ENCODE measurements at places on chromosomes 2 and 18.

- no peak for DNase-seq
These were observed 100.9 kb downstream of the ASAP2 start for GRCh38 chr2:9307535-9307934.

DNA sequence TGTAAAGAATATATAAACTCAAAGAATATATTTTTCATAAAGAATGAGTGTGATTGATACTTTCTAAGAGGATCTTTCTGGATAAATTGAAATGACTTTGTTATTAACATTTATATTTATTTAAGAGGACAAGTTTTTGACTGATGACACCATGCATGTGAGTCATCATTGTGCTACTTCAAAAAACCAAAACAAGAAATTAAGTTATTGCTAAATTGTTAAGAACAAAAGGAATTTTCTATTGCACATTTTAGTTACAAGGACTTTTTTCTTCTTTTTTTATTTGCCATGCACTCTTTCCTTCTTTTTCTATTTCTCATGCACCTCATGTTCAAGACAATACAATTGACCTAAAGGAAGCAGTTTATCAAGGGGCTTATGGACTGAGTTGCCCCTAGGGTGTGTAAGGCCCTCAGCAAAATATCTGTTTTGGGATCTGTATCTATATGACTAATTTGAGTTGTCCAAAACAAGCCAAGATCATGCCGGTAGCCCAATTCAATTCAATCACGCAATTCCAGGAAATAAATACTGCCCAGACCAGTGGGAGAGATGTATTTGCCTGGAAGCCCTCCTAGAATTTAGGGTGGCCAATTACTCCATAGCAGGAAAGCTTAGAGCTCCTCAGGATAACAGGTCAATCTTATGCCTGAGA is 654.3 kb downstream of the METTL4 start:
- DNase-seq, result no peak

- DNase-seq, result no peak
These were observed 359.3 kb downstream of the CMPK2 start for GRCh38 chr2:6506361-6506794.

- no peak for DNase-seq
These were observed 80.1 kb upstream of the NPAS2 start for GRCh38 chr2:100739735-100740432.

DNA sequence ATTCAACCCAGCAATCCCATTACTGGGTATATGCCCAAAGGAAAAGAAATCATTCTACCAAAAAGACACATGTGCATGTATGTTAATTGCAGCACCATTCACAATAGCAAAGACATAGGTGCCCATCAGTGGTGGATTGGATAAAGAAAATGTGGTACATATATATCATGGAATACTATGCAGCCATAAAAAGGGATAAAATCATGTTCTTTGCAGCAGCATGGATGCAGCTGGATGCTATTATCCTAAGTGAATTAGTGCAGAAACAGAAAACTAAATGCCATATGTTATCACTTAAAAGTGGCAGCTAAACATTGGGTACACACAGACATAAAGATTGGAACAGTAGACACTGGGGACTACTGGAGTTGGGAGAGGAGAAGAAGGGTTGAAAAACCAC is 82.2 kb downstream of the MYO3B start:
- no peak for DNase-seq

GRCh38 chr2:237725661-237726060 is 72.9 kb upstream of the RBM44 start:
- no peak for DNase-seq

GRCh38 chr18:332007-332406 is 64.2 kb upstream of the THOC1 start:
- no peak for DNase-seq

DNA sequence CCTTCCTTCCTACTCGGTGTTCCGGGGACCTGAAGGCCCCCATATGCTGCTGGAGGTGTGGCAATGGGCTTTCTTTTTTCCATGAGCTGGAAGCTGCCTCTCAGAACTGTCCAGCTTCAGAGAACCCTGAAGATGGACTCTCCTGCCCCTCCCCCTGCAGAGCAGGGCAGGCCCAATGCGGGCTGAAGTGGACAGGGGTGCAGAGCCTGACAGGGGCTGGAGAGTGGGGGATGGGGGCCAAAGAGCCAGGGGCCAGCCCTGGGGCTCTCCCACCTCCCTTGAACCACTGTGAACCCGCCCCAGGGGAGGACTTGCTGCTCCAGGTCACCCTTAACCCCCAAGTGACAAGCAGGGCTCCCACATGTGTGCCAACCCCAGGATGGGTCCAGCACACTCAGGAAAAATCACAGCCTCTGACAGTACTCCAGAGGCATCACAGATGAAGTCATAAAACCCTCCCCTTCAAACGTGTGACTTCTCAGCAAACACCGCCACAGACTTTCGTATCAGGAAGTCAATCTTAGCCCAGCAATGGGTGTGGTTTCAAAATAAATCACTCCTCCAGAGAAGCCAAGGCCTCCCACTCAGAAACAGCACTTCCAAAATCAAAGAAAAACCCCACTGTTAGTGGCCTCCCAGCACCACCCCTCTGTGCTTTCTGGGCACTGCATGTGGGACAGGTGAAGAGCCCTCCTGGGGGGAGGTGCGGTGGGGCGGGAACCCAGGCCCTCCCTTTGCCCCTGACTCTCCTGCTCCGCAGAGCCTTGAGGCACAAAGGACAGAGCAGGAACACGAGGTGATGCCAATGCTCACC is 135.8 kb downstream of the HDAC4 start:
- no peak for DNase-seq

DNA sequence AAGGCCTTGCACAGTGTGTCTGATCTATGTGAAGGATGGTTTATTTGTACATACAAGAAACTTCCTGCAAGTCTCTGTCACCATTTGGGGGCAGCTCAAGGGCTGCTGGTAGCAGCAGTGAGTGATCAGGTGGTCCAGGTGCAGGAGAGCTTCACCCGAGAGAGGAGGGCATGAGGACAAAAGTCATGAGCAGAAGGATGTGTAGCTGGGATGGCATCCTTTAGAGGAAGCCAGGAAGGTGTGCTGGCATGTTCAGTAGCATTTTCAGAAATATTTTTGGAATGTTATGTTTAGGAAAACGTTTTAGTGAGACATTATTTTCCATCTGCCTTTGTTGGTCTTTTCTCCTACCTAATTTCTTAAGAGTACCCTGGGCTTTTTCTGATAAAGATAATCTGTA is 31.9 kb downstream of the VWA3B start:
- no peak for DNase-seq

GRCh38 chr2:60840880-60841279 is 40.5 kb upstream of the REL start:
- no peak for DNase-seq

DNA sequence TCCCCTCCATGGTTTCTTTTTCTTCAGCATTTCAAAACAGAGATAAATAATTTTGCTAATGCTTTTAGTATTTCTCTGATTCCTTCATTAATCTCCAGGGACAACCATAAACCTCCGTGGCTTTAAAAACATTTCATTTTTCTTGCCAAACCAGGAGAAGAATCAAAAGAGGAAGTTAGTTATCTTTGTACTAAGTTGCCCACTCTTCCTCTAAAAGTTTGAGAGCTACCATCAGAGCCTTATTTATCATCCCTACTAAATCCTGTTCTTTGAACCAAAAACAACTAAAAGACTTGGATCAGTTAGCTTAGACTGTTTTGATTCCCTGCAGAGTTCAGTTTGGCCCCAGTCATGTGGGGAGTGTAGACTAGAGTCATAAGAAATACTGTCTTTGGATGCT is 208.4 kb downstream of the SETBP1 start:
- no peak for DNase-seq

DNA sequence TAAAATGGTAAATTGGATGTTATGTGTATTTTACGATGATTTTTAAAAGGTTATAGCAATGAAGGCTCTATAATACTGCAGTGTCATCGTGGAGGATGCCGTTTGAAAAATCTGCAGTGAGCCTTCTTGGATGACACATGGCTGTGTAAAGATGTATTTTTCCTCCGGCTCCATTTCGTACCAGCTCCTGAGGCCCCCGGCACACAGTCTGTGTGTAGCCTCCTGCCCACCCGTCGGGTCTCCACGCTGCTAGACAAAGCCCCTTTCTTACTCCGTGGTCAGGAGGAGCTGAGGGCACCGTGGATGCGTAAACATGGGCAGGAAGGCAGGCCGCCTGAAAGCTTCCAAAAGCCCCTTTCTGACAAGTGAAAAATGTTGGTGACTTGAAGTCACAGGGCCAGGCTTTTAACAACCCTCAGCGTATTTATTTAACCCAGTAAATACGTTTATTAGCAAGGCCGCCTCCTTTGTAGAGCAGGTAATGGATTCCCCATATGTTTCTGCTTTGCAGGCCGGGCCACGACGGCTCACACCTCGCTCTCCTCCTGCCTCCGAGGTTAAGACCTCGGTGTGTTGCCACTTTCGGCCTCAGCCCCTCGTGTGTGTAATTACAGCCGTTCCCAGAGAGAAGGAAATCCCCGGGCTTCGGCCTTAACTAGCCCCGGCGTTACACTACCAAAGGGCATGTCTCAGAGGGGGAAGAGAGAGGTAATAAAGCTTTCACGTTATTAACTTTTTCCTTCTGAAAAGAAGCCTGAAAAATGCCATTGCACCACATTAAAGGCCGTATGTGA is 72.8 kb downstream of the DDX1 start:
- DNase-seq, result no peak

DNA sequence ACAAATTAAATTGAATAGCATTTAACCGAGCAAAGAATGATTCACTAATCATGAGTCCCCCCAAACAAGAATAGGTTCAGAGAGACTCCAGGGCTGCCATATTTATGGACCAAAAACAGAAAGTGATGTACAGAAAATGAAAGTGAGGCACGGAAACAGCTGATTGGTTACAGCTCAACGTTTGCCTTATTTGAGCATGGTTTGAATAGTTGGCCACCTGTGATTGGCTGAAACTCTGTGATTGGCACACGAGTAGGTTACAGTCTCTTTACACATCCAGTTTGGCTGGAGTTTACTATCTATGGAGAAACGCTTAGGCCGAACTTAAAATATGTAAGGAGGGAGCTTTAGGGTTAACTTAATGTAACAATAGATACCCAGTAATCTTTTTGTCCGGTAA is 27.0 kb upstream of the DPYSL5 start:
- DNase-seq, result no peak

GRCh38 chr2:239723486-239724193 is 301.5 kb downstream of the NDUFA10 start:
- DNase-seq, result no peak

- DNase-seq, result no peak
These were observed 163.9 kb upstream of the THUMPD2 start for GRCh38 chr2:39942950-39943349.

DNA sequence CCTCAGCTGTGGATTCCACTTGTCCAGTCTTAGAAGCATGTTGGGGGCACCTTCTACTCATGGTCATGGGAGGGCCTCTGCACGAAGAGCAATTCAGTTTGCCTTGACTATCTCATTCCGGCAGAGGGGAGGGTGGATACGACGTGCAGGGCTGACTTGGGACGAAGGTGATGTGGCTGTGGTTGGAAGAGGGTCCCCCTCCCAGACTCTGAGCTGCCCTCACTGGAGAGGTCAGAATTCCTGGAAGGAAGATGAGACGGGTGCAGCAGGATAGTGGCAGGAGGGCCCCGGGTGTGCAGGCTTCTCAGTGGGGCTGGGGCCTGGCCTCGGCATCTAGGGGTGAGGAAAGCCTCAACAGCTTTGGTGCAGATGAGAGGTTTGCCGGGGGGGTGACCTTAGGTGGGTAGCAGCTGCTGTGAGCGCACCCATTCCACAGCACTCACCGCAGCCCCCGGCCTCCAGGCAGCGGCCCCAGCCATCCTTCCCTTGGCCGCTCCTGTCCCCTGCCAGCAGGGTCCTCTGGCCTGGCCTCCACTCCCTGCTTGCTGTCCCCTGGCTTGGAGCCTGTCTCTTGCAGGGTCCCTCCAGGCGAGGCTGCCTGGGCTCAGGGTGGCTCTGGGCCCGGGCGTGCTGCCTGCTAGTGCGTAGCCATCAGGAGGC is 3.2 kb downstream of the RNPEPL1 start:
- DNase-seq, result no peak

DNA sequence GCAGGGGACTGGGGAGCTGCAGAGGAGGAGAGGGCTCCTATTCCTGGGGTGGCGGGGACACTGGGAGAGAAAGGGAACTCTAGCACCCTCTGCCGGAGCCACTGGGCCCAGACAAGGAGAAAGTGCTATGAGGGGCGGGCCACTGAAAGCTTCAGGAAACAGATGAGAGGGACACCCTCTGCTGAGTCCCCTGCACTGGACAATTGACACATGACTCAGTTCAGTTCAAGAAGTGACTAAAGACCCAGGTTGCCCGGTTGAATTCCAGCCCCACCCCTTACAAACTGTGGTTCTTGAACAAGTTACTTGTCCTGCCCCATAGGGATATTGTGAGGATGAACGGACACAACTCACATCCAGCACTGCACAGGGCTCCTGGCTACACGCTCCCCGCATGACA is 5.0 kb downstream of the RUFY4 start:
- no peak for DNase-seq

- DNase-seq, result no peak
These were observed 5.7 kb upstream of the RTKN start for GRCh38 chr2:74447230-74447999.

DNA sequence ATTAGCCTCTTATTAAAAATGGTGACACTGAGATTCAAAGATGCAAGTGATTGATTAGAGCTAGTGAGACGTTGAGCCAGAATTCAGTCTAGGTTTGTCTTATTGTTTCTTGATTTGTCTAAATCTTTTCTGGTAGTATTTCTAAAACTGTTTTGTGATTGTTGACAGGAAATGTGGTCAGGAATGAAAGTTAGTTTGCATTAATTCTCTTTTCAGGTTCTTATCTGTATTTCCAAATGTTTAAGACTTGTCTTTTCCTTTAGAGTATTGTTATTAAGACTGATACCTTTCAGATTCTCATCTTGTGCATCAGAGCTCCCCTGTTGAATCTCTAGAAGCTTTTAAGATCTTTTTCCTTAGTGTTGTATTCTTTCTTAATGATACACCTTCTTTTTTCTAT is 89.3 kb downstream of the MBD5 start:
- no peak for DNase-seq

DNA sequence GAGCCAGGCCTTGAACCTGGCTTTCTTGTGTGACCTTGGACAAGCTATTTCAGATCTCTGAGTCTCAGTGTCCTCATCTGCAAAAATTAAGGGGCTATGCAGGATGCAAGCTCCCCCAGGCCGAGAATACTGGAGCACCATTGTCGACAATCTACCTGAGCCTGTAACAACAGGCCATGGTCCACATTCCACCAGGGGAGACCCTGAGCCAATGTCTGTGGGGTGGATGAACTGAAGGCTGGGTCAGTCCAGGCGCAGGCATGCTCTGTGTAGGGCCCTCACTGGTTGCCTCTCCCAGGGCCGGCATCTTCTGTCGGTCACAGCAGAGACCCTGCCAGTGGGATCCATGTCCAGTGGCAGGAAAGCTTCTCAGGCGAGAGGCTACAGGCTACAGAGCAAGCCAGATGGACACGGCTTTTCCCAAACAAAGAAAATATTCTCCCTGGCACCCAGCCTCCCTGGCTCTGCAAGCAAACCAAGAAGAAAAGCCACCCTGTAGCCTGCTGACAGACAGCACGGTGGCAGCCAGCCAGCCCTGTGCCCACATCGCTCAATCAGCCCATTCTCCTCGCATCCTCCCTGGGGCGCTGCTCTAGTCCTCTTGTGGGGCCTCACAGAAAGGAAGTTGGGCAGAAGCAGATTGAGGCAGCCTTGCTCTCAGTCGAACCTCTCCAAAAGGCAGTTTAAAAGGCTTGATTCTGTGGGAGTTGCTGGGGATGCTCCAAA is 48.7 kb upstream of the FZD7 start:
- DNase-seq, result no peak
